Stimulated activated CD8-positive, alpha-beta memory T cell treated with anti-CD3 and anti-CD28 coated beads, Interleukin-7, amount 100 ng/mL, for 1 hour (primary cell): ENCODE measurements at places on chromosomes 16 and 17.

GRCh38 chr17:18119938-18120337 lies 11.4 kb downstream of the MYO15A start:
- no peak for DNase-seq

- no peak for DNase-seq
Observed at GRCh38 chr17:55279788-55280187, 15.0 kb downstream of the HLF start.

GRCh38 chr17:31073411-31073810 lies 21.4 kb upstream of the NF1 start:
- no peak for DNase-seq

DNA sequence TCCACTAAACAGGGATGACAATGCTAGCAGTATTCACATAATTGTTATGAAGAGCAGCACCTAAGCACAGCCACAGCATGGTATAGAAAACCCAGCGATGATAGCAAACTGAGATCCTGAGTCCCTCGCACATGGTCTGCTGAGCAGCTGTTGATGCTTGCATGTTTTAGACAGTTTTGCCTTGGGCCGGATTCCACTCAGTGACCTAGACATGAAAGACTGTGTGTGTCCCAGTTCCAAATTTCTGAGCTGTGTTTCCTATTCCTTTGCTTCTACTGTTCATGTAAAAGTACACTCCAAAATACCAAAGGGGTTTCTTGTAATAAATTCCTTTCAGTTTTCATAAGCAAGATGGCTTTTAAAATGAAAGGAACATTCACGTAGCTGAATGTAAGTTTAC lies 30.8 kb upstream of the CMTR2 start:
- no peak for DNase-seq

- DNase-seq: no peak
Observed at GRCh38 chr17:17044846-17045561, 2.7 kb downstream of the MPRIP start.

DNA sequence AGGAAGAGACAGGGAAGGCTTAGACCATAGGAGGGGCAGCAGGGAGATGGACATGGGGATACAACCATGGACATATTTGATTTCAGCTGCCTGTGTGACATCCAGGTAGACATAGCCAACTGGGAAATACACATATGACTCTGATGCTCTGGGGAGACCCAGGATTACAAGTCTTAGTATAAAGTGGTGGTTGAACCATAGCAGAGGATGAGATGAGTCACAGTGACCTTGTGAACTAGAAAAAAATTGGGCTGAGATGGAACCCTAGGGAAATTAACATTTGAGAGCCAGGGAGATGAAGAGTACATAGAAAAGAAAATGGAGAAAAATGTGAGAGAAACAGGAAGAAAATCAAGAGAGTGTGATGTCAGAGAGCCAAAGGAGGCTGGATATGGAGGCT lies 10.2 kb downstream of the MARCHF10 start:
- no peak for DNase-seq

DNA sequence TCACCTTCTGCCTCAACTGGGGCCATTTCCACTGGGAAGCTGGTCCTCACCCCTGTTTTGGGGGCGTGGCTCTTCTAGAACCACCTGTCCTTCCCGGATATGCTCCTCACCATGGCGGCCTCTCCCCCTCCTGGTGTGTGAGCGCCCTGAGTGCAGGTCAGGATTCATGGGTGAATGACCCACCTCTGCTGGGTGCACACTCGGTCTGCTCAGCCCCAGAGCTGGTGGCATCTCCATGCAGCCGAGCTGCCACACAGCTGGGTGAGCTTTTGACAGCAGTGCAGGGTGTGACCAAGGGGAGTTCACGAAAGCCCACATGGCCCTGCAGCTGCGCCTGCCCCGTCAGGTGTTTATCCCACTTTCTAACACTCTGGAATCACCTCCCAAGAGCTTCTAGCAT lies 27.3 kb downstream of the GRIN2C start:
- no peak for DNase-seq
